CD4-positive, alpha-beta T cell treated with Interleukin-17A for 1 hour (primary cell): ENCODE measurements at places on chromosomes 4 and X.

DNA sequence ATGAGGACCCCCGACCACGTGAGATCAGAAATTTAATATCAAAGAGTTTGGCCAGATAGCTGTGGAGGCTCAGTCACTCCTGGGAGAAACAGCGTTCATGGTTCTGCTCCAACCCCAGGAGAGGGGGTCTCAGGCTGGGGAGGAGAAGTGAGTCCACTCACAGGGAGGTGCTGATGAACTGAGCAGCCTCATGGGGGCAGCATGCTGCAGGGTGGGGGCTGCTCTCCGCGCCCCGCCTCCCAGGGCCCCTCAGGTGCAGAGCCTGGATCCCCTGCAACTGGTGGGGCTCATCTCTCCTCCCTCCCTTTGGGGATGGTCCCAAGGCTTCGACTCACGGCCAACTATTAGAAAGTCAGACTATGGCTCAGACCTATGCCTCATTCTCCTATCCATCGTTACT lies 26.6 kb upstream of the C4orf50 start:
- DNase-seq = no peak

DNA sequence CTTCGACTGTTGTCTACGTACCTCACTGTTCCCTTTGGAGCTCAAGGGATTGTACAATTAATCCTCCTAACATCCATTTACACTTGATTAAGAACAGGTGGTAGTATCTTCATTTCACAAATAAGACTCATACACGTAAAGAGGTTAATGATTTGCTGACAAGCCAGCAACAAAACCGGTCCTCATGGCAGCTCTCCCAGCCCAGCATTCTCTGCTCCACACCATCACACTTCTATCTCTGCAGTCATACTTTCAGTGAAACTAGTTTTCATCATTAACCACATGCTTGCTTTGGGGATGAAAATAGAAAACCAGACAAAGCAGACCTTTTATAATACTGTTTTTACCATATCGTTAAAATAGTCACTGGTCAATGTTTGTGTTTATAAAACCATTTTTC lies 28.7 kb upstream of the CASK start:
- DNase-seq = no peak

GRCh38 chr4:47218631-47219030 lies 187.3 kb downstream of the GABRB1 start:
- no peak for DNase-seq

DNA sequence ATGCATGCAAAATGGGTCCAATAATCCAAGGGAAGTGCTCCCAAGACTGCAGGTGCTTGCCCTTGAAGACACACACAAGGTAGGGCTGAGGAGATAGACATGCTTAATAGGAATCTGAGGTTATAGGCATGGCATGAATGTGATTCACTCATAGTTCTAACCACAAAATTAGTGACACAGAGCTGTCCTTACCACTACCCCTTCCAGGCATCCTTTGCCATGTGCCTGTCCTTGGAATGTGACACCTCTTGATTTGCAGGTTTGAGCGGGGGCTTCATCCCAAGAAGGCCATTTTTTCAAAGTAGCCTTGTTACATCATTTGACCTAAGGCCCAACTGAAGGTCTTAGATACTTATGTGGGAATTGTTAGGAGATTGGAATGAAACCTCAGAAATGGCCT lies 112.5 kb downstream of the CCNG2 start:
- DNase-seq = no peak

DNA sequence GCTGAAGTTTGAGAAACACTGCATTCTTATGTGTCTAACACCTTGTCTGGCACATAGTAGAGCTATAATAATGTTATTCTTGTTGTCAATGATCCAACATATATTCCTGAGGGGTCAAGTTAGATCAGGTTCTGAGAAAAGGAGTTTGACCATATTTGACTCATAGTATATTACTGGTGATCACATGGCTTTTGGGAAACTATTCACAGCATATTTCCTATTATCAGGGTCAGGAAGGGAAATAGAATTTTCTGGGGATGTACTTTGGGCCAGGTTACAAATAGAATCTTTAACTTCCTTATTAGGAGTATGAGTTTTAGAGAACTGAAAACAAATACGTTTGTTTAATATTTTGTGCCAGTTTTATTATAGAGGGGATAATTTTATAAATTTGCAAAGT lies 11.6 kb downstream of the IL15 start:
- no peak for DNase-seq

GRCh38 chrX:137847376-137847775 lies 281.4 kb downstream of the ZIC3 start:
- DNase-seq = no peak

DNA sequence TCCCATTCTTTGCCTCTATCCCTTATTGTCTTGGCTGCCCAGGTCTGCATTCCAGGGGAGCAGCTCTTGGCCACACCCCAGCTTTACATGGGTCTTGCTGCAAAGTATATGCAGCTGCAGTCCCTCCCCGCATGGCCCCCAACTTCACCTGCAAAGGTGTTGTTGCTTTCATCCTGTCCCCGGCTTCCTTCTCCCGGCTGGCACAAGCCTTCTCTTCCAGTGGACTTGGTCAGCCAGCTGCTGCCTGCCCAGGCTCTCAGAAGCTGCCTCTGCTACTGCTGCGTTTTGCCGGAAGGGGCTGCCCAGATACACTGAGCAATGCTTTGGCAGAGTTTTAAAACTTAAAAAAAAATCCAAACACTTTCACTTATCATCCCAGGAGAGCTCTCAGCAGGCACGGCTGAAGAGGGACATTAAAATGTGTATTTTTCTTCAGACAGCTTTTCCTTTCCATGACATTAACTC lies 121.2 kb upstream of the PDLIM3 start:
- no peak for DNase-seq

- no peak for DNase-seq
Measured at GRCh38 chrX:39585808-39586207, 511.9 kb downstream of the BCOR start.

- no peak for DNase-seq
Measured at GRCh38 chr4:147809211-147809610, 77.3 kb downstream of the ARHGAP10 start.

- no peak for DNase-seq
Measured at GRCh38 chr4:186189656-186190055, 1.7 kb upstream of the CYP4V2 start.

GRCh38 chr4:85901500-85901899 lies 426.6 kb downstream of the ARHGAP24 start:
- no peak for DNase-seq

GRCh38 chrX:23666282-23666681 lies 1.0 kb upstream of the PRDX4 start:
- DNase-seq = no peak

GRCh38 chr4:48380583-48381167 lies 39.3 kb downstream of the SLAIN2 start:
- DNase-seq = no peak

GRCh38 chr4:163673848-163674697 lies 179.6 kb downstream of the TMA16 start:
- no peak for DNase-seq

DNA sequence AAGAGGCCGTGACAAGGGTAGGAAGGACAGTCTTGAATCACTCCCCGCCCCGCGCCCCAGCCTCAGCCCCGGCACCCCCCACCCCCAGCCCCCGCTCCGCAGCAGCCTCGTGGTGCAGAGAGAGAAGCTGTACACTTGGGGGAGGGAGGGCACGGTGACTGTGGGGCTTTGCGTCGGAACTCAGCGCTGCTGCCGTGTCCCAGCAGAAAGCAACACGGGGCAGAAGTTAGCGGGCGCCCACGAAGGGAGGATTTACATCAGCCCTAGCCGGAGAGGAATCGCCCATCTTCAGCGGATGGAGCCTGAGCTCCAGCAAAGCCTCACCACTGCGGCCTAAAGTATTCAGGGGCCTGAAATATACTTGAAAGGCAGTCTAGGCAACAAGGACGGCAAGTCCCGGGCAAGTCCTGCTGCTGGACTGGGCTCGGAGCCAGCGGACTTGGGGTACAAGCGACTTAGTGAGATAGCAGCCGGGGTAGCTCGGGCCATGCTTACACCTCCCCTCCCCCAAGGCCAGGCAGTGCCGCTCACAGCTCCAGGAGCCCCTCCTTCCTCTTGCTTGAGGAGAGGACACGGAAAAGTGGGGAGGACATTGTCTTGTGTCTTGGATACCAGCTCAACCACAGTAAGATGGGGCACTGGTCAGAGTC lies 18.5 kb upstream of the OPN1LW start:
- no peak for DNase-seq

DNA sequence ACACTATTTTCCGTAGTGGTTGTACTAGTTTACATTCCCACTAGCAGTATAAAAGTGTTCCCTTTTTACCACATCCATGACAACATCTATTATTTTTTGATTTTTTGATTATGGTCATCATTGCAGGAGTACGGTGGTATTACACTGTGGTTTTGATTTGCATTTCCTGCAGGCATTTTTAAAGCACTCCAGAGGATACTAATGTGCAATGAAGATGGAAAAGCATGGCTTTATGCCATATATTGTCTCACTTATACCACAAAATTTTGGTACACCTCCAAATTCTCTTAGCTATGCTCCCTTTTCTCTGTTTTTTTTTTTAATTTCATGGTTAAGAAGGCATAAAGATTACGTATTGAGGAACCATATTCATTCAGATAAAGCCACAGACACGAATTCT lies 35.1 kb upstream of the NPY2R start:
- DNase-seq = no peak

GRCh38 chrX:15151267-15152186 lies 118.4 kb downstream of the ASB9 start:
- DNase-seq = peak; percentile 42

GRCh38 chr4:2652415-2653160 lies 103.5 kb downstream of the TNIP2 start:
- DNase-seq = no peak

DNA sequence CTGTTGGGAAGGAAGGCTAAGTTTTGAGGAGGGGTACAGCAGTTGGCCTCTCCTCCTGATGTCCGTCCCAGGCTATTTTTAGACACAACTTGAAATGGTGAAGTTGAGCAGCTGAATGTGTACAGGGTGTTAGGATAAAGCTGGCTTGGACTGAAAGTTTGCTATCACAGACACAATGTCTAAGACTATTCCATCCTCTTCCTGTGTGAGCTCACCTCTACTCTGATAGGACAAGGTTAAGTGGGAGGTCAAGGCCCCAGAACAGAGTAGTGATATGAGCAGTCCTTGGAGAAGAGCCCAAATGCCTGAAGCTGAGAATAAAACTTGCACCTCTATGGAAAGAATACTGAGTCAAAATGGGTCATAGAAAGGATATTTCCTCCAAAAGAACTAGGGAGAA lies 4.1 kb downstream of the ATP1B4 start:
- DNase-seq = no peak

- DNase-seq = no peak
Measured at GRCh38 chrX:3609810-3610209, 103.6 kb downstream of the PRKX start.

GRCh38 chr4:83212041-83212851 lies 72.4 kb downstream of the COQ2 start:
- peak; percentile 91 for DNase-seq

DNA sequence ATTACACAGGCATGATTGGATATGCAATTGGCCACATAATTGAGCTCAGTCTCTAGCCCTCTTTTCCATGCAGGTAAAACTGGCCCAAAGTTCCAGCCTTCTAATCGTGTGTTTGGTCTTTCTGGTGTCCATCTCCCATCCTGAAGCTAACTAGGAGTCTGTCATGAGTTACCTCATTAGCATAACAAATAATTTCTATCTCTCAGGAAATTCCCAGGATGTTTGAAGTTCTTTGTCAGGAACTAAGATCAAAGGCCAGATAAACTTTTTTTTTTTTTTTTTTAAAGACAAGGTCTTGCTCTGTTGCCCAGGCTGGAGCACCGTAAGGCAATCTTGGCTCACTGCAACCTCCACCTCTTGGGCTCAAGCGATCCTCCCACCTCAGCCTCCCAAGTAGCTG lies 15.8 kb downstream of the ATXN3L start:
- DNase-seq = no peak

DNA sequence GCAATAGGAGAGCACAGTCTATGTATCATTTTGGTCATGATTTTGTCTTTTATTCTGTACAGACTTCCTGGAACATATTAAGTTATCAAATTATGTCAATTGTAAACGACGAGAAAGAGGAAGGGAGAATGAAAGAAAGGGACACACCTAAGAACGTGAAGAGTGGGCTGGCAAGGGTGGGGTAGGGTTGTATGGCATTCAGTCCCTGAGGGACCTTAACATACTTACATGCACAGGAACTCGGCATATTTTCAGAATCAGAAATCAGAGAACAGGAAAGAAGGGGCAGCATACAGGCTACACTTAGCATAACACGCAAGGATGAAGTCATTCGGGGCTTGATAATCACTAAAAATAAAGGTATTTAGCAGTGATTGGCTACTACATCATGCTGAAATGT lies 1375.0 kb upstream of the ADGRL3 start:
- DNase-seq = no peak

DNA sequence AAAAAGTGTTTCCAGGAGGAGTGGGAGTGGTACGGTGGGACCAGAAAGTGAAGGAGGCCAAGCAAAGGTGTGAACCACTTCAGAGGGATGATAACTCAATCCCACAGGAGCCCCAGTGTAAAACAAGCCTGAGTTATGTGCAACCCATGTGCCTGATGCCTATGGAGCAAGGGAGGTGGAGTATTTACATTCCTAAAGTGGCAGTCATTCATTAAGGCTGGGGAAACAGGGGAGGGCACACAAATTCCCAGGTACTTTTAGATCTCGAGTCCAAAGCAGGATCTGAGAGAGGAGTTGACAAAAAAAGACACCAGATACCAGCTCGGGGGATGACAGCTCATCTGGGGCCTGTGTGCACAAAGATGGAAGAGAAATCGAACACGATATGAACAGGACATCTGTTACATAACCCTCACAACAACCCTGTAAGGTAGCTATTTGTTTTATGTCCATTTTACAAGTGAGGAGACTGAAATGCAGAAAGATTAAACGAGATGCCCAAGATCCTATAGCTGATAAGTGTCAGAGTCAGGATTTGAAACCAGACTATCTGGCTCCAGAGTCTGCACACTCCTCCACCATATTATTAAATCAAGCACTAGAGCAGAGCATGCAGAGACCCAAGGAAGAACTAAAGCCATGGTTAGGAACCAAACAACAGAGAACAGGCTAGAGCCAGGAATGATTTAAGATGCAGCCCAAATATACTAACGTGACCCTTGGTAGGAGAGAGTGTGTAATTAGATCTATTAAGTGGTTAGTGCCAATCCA lies 91.9 kb upstream of the MAPK10 start:
- DNase-seq = no peak

GRCh38 chr4:86330961-86331742 lies 28.7 kb downstream of the MAPK10 start:
- no peak for DNase-seq

- DNase-seq = no peak
Measured at GRCh38 chr4:167232805-167233684, 1.2 kb downstream of the SPOCK3 start.

- DNase-seq = peak; percentile 26
Measured at GRCh38 chrX:100928660-100929613, at the start of gene XKRX. XKRX (minus strand) TSS chrX:100928917; CDS start chrX:100928304, 613 bp downstream.
